GM12892 (cell line): ENCODE measurements at places on chromosomes 7 and 10.

- DNase-seq: no peak
Observed at GRCh38 chr7:128665057-128665456, 7.0 kb upstream of the GARIN1A start.

DNA sequence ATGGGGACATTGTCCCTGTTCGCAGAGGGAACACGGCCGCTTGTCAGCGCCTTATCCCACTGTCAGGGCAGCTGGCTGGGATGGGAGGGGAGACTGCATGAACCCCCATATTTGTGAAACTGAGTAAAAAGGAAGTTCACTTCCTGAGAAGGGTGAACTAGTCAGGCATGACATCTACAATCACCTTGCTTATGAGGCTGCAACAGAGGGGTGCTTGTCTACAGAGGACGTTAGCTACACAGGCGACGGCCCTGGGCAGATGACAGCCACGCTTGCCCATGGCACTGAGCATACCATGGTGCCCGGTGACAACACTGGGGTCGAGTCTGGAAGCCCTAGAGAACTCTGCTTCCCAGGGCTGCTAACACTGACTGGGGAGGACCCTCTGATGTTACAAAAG is 46.0 kb upstream of the KDM7A start:
- no peak for DNase-seq

GRCh38 chr7:73451780-73452398 is 18.3 kb downstream of the FZD9 start:
- no peak for DNase-seq

DNA sequence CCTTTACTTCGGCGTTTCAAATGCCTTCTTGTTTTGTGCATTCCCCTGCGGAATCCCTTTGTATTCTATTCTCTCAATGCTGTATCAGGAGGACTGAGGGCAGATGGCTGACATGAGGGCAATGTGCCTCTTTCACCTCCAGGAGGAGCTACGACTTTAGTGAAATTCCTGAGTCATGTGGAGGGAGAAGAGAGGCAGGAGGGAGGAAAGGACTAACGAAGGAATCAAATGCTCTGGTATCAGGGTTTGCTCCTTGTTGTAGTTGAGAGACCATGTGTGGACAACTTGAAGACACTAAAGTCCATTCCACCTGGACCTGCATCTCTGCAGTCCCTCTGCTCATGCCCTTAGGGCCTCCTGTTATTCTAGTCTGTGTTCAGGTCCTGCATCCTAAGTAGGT is 40.2 kb upstream of the PRSS58 start:
- no peak for DNase-seq

DNA sequence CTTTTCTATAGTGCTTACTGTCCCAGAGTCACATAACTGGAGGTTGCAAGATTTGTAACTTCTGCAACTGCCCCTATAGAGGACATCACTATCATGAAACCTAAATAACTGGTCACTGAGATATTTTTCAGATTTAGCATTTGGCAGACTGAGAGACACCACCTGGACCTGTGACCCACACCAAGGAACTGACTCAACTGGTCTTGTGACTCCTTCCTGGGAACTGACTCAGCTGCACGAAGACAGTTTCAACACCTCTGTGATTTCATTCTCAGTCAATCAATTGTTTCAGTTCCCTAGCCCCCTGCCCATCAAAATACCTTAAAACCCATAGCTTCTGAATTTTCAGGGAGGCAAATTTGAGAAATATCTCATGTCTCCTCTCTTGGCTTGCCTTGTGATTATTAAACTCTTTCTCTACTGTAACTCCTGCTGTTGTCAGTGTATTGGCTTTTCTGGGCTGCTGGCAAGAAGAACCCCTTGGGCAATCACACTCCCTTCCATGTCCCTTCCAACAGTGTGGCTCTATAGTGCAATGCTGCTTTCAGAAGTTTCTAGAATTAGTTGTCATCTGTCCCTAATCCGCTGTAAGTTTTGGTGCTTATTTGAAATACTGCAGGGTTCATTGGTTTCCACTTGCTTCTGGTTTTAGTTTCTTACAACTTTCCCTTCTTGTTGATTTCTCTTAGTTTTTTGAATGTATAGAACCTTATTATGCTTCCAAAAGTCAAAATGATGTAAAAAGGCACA is 127.8 kb upstream of the ADCY1 start:
- no peak for DNase-seq

GRCh38 chr10:85735997-85736396 is 630.6 kb downstream of the GRID1 start:
- DNase-seq: no peak

GRCh38 chr7:88357781-88358525 is 51.3 kb upstream of the STEAP4 start:
- no peak for DNase-seq

DNA sequence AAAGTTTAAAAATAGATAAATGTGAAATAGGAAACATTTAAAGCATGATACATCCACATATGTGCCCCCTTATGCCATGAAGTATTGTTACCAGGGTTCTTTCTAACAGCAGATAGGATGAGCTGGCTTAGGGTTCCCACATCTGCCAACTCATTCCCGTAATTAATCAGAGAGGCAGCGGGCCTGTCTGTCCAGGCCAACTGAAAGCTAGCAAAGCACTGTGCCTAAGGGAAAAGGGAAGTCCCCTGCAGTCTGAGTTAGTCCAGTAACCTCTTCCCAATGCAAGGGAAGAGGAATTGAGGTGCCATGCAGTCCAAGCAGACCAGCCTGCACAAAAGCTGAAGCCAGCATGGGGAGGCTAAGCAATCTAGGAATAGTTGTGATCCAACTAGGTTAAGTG is 18.3 kb upstream of the ZC3HAV1L start:
- DNase-seq: no peak
